Left lobe of liver (tissue), 2 donors: ENCODE measurements at places on chromosomes 3 and 15. TPM values are rescaled to one million over a fixed set of nuclear protein-coding genes. Genes with fewer than 3 reads are reported as not detected.

APBA2 gene
- 0.28 TPM for total RNA-seq

ALDH1A3 gene
- total RNA-seq = 4.0 TPM

RMDN3 gene
- total RNA-seq = 47.3 TPM

DNAJC13 gene
- 11.8 TPM for total RNA-seq

SH2D7 gene
- not detected for total RNA-seq

CP gene
- 1,073 TPM for total RNA-seq

SRGAP3 gene
- total RNA-seq = 2.8 TPM

PLSCR2 gene
- not detected for total RNA-seq

ZNF80 gene
- total RNA-seq = not detected

ATP2B2 gene
- total RNA-seq = 37.9 TPM

PPARG gene
- 7.4 TPM for total RNA-seq

SUCLG2 gene
- 157 TPM for total RNA-seq

CKMT1A gene
- total RNA-seq = not detected

BNC1 gene
- 0.13 TPM for total RNA-seq

C3orf49 gene
- total RNA-seq = not detected

KIF9 gene
- total RNA-seq = 1.6 TPM

TM4SF1 gene
- 9.6 TPM for total RNA-seq

GOLGA8K gene
- total RNA-seq = 0.40 TPM

LRTM1 gene
- not detected for total RNA-seq

MASP1 gene
- 93.7 TPM for total RNA-seq

RAD51 gene
- total RNA-seq = 0.38 TPM

DLL4 gene
- total RNA-seq = 3.7 TPM

RIOX2 gene
- 10.1 TPM for total RNA-seq

EFCC1 gene
- total RNA-seq = 0.53 TPM

IMPG2 gene
- total RNA-seq = 0.03 TPM

ALDH1A2 gene
- total RNA-seq = 29.0 TPM

PRSS50 gene
- 0.13 TPM for total RNA-seq

ACSBG1 gene
- total RNA-seq = not detected

DZIP1L gene
- 1.6 TPM for total RNA-seq

DISP2 gene
- total RNA-seq = 0.25 TPM

TRIM59 gene
- total RNA-seq = 0.25 TPM

CCDC191 gene
- 0.98 TPM for total RNA-seq

PP2D1 gene
- not detected for total RNA-seq

CCDC33 gene
- total RNA-seq = not detected

KLHL40 gene
- total RNA-seq = not detected

TXNRD3 gene
- 10.7 TPM for total RNA-seq

ATP10A gene
- 0.50 TPM for total RNA-seq

PRC1 gene
- total RNA-seq = 1.2 TPM

BTLA gene
- total RNA-seq = 0.25 TPM

LRRC15 gene
- total RNA-seq = not detected

MELTF gene
- 0.70 TPM for total RNA-seq

GCSAM gene
- 0.18 TPM for total RNA-seq

ILDR1 gene
- total RNA-seq = 0.15 TPM

HRH1 gene
- 0.50 TPM for total RNA-seq

NR2F2 gene
- total RNA-seq = 37.0 TPM

GOLGA8S gene
- 0.35 TPM for total RNA-seq

MCCC1 gene
- 46.1 TPM for total RNA-seq

ATP11B gene
- 22.6 TPM for total RNA-seq

ISL2 gene
- not detected for total RNA-seq

MNS1 gene
- total RNA-seq = 0.20 TPM

SLC35A5 gene
- 18.2 TPM for total RNA-seq

GUCA1C gene
- not detected for total RNA-seq
